ENCODE measurements at places on chromosomes 1 and 21. TPM values are rescaled to one million over a fixed set of nuclear protein-coding genes. Genes with fewer than 3 reads are reported as not detected.
A peak's percentile ranks its signal among the peaks of the same experiment; 100 is the strongest.

DNA sequence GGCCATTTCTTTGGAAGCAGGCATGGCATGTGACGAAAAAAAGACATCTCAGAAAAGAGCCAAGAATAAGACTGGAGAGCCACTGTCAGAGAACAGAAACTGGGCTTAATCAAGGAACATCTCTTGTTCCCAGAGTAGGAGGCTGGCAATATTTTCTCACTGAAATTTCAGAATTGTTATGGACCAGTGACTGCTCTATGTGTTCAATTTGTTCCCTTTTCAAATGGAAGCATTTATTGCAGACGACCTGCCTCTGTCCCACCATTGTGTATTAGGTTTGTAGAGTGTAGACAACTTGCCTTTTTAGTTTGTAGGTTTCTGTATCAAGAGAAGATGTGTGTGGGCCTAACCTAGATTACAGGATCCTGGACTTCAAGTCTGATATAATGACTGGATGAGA lies 18.7 kb downstream of the PSMG1 start:
- DNase-seq: no peak
- H3K27me3 ChIP-seq: no peaks in the 10 kb centered on the region
- H3K36me3 ChIP-seq: no peaks in the 10 kb centered on the region
- no peaks in the 10 kb centered on the region for H3K4me1 ChIP-seq
- H3K27ac ChIP-seq: no peak overlapping the region

GRCh38 chr1:72066431-72066830 lies 215.9 kb downstream of the NEGR1 start:
- H3K27me3 ChIP-seq: no peaks in the 10 kb centered on the region
- H3K4me1 ChIP-seq: no peaks in the 10 kb centered on the region
- H3K4me3 ChIP-seq: no peak overlapping the region
- H3K36me3 ChIP-seq: no peaks in the 10 kb centered on the region
- no peak overlapping the region for H3K27ac ChIP-seq

- H3K27me3 ChIP-seq: no peaks in the 10 kb centered on the region
- H3K4me3 ChIP-seq: no peak overlapping the region
- peaks cover 86% of the 10 kb centered on the region for H3K4me1 ChIP-seq
- H3K27ac ChIP-seq: no peak overlapping the region
- peaks cover 44% of the 10 kb centered on the region for H3K36me3 ChIP-seq
- DNase-seq: peak; percentile 65
Observed at GRCh38 chr1:225877580-225877979, 4.6 kb downstream of the TMEM63A start.

GRCh38 chr1:94305704-94306103 lies 68.3 kb upstream of the ARHGAP29 start:
- H3K4me1 ChIP-seq: no peaks in the 10 kb centered on the region
- no peak overlapping the region for H3K4me3 ChIP-seq
- H3K36me3 ChIP-seq: no peaks in the 10 kb centered on the region
- H3K27ac ChIP-seq: no peak overlapping the region

CASZ1 gene
- total RNA-seq: 83.0 TPM

FAM72D gene
- total RNA-seq: not detected

SYT6 gene
- total RNA-seq: not detected

SERTAD4 gene
- not detected for total RNA-seq

TAS1R1 gene
- not detected for total RNA-seq

HTR6 gene
- not detected for total RNA-seq
